ENCODE measurements at places on chromosomes 3 and 15. TPM values are rescaled to one million over a fixed set of nuclear protein-coding genes. Genes with fewer than 3 reads are reported as not detected.

IL5RA gene
- 0.51 TPM for total RNA-seq

DNA sequence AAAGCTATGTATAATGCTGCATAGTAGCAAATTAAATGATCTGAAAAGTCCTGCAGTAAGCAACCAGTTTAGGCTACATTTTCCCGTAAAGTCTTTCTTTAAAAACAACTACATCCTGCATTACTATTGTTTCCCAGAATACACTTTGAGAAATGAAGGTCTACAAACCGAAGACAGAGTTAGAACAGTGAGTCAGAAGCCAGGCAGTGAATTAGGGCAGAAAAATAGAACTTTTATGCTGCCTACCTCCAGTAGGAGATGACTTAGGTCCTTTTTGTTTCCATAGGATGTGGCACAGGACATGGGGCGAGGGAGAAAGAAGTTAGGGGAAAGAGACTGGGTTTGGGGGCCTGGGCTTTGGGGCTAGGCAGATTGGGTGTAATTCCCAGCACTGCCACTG lies 127.3 kb downstream of the PPM1L start:
- no peak for DNase-seq
- H3K4me1 ChIP-seq = peaks cover 10% of the 10 kb centered on the region
- no peaks in the 10 kb centered on the region for H3K27me3 ChIP-seq
- H3K4me3 ChIP-seq = no peak overlapping the region
- no peaks in the 10 kb centered on the region for H3K36me3 ChIP-seq

DNA sequence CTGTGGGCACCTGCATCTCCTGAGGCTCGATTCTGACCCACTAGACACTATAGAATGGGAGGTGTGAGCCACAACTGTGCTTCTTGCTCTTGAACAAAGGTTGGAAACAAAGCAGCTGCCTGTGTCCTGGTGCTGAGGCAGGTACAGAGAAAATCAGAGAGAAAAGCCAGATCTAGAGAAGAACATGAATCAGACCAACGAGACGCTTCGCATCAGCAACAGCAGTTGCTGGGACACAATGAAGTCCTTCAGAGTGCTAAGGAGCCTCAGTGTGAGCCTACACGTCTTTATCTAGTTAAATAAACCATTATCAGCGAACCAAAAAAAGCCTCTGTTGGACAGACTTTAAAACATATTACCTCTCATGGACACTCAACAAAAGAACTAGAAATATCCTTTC lies 86.3 kb upstream of the MEX3B start:
- H3K36me3 ChIP-seq = peaks cover 12% of the 10 kb centered on the region
- no peak for DNase-seq
- no peaks in the 10 kb centered on the region for H3K27me3 ChIP-seq
- no peak overlapping the region for H3K27ac ChIP-seq
- no peaks in the 10 kb centered on the region for H3K4me1 ChIP-seq

- H3K4me3 ChIP-seq = no peak overlapping the region
- H3K4me1 ChIP-seq = peaks cover 22% of the 10 kb centered on the region
- H3K36me3 ChIP-seq = no peaks in the 10 kb centered on the region
- H3K27ac ChIP-seq = no peak overlapping the region
- DNase-seq = no peak
Observed at GRCh38 chr15:58918239-58918638, 15.2 kb downstream of the SLTM start.

GRCh38 chr3:193559100-193559499 lies 4.4 kb upstream of the ATP13A4 start:
- H3K27ac ChIP-seq = no peak overlapping the region
- peaks cover 3% of the 10 kb centered on the region for H3K4me1 ChIP-seq
- no peak for DNase-seq
- H3K36me3 ChIP-seq = no peaks in the 10 kb centered on the region

- DNase-seq = no peak
- H3K4me1 ChIP-seq = peaks cover 17% of the 10 kb centered on the region
- no peak overlapping the region for H3K4me3 ChIP-seq
- H3K36me3 ChIP-seq = no peaks in the 10 kb centered on the region
Observed at GRCh38 chr3:195597848-195598247, 14.1 kb upstream of the APOD start.

DNA sequence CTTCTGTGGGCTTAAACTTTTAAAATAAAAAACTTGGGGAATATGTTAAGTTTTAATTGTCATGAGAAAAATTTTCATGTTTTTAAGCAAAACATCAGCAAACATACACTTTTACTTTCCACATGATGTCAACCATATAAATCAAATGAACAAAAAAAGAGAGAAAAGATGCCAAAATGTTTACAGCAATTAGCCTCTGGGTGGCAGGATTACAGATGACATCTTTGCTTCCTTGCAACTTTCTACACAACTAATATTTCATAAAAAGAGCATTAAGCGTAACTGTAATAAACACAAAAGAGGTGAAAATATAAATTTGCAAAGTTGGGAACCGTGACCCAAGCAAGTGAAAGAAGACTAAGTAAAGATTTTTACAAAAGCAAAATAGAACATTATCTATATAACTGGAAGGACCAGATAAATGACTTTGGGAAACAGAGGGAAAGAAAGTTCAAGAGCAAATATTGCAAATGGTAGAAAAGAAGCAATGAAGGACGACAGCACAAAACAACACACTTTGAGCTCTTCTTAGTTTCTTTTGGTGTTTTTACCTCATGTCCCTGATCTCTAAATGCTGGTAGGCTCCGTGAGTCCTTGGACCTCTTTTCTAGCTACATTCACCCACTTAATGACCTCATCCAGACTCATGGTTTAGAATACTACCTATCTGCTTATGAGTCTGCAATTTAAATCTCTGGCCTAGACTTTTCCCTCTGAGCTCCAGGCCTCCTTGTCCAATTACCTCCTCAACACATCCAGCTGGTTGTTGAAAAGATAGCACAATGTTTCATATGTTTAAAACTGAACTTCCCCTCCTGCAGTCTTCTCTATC lies 9.4 kb downstream of the TP53BP1 start:
- no peak overlapping the region for H3K27ac ChIP-seq
- DNase-seq = no peak
- H3K27me3 ChIP-seq = no peaks in the 10 kb centered on the region
- no peak overlapping the region for H3K4me3 ChIP-seq
- H3K36me3 ChIP-seq = peaks cover 28% of the 10 kb centered on the region

GRCh38 chr3:189967254-189967865 lies 153.3 kb downstream of the P3H2 start:
- no peak overlapping the region for H3K27ac ChIP-seq
- no peaks in the 10 kb centered on the region for H3K27me3 ChIP-seq
- no peaks in the 10 kb centered on the region for H3K4me1 ChIP-seq
- H3K4me3 ChIP-seq = no peak overlapping the region
- H3K36me3 ChIP-seq = no peaks in the 10 kb centered on the region
- DNase-seq = no peak

DNA sequence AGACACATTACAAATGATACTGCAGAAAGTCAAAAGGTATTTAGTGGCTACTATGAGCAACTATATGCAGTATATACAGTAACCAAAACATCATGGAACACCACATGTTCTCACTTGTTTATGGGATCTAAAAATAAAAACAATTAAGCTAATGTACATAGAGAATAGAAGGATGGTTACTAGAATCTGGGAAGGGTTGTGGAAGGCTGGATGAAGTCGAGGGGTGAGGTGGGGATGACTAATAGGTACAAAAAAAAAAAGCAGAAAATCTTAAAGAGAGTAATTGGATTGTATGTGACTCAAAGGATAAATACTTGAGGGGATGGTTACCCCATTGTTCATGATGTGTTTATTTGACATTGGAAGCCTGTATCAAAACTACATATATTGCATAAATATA lies 848.8 kb upstream of the GBE1 start:
- no peaks in the 10 kb centered on the region for H3K4me1 ChIP-seq
- H3K36me3 ChIP-seq = no peaks in the 10 kb centered on the region
- no peaks in the 10 kb centered on the region for H3K27me3 ChIP-seq

- DNase-seq = no peak
- no peaks in the 10 kb centered on the region for H3K27me3 ChIP-seq
- H3K36me3 ChIP-seq = no peaks in the 10 kb centered on the region
- H3K4me3 ChIP-seq = no peak overlapping the region
Observed at GRCh38 chr3:17552351-17552750, 190.1 kb downstream of the TBC1D5 start.

- no peaks in the 10 kb centered on the region for H3K36me3 ChIP-seq
- no peak overlapping the region for H3K4me3 ChIP-seq
- no peak for DNase-seq
- H3K4me1 ChIP-seq = no peaks in the 10 kb centered on the region
- no peak overlapping the region for H3K27ac ChIP-seq
Observed at GRCh38 chr3:196012481-196012880, 69.4 kb downstream of the TFRC start.

GRCh38 chr3:182807061-182807460 lies 13.8 kb downstream of the ATP11B start:
- no peak overlapping the region for H3K4me3 ChIP-seq
- no peak for DNase-seq
- no peaks in the 10 kb centered on the region for H3K36me3 ChIP-seq
- H3K27ac ChIP-seq = no peak overlapping the region
- H3K4me1 ChIP-seq = no peaks in the 10 kb centered on the region

GRCh38 chr15:69194854-69195253 lies 34.4 kb downstream of the GLCE start:
- no peaks in the 10 kb centered on the region for H3K36me3 ChIP-seq
- H3K4me3 ChIP-seq = no peak overlapping the region
- no peaks in the 10 kb centered on the region for H3K4me1 ChIP-seq
- no peak for DNase-seq
- no peaks in the 10 kb centered on the region for H3K27me3 ChIP-seq

DNA sequence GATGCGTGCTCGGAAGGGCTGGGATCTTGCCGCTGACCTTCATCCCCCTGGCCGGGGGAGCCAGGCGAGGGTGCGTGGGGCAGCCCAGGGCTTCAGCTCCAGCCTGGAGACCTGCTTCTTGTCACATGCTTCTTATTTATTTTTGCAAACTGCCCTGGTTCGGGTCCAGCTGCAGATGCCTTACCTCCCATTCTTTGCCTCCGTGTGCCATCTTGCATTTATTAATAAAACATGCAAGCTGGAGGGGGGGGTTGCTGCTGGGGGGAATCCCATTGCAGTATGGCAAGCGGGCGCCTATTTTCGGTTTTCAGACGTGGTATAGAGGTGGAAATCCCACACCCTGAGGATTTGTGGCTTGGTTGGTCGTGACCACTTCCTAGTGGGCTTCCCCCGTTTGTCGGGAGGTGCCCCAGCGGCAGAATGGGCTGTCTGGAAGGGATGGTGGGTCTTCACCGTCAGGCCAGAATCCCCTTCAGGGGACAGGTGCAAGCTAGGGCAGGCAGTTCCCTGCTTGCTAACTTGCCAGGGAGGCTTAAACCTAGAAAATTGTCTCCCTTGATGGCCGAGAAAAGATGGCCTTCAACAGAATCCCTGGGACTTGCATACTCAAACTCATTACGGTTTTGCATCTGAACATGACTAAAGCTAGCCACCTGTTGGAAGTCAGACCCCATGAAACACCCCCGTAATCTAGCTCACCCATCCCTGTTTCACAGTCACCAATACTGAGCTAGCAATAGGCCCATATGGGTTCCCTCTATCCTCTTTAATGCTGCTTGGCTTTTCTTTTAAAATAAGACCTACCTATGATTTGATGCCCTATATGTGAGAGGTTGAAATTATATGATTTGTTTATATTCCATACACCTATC lies 569 bp downstream of the TMEM266 start:
- H3K27ac ChIP-seq = no peak overlapping the region
- H3K4me1 ChIP-seq = no peaks in the 10 kb centered on the region
- no peaks in the 10 kb centered on the region for H3K36me3 ChIP-seq
- peak overlapping the region; percentile 63 for H3K4me3 ChIP-seq
- DNase-seq = no peak

DNA sequence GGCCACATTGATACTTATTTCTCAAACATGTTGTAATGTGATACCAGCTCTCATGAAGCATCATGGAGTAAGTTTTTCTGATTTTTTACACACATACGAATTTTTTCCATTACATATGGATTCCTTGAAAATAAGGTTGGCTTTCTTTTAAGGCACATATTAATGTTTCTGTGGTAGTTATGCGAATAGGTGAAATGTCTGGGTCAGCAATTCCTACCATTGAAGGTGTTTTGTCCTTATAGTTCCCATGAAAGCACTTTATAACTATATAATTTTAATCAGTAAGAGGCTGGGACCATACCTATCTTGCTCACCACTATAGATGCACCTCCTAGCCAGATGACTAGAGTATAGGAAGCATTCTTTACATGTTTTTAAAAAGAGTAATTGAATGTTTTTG lies 33.0 kb downstream of the PHLDB2 start:
- H3K4me3 ChIP-seq = no peak overlapping the region
- H3K27ac ChIP-seq = no peak overlapping the region
- H3K27me3 ChIP-seq = no peaks in the 10 kb centered on the region

- no peak overlapping the region for H3K4me3 ChIP-seq
- H3K27me3 ChIP-seq = no peaks in the 10 kb centered on the region
- H3K4me1 ChIP-seq = no peaks in the 10 kb centered on the region
- no peak overlapping the region for H3K27ac ChIP-seq
Observed at GRCh38 chr3:80564391-80564790, 796.6 kb upstream of the ROBO1 start.

- H3K4me1 ChIP-seq = peaks cover 62% of the 10 kb centered on the region
- peaks cover 39% of the 10 kb centered on the region for H3K36me3 ChIP-seq
- no peaks in the 10 kb centered on the region for H3K27me3 ChIP-seq
- peak overlapping the region; percentile 57 for H3K4me3 ChIP-seq
Observed at GRCh38 chr3:48465531-48466378, 19.2 kb downstream of the ATRIP start.

DNA sequence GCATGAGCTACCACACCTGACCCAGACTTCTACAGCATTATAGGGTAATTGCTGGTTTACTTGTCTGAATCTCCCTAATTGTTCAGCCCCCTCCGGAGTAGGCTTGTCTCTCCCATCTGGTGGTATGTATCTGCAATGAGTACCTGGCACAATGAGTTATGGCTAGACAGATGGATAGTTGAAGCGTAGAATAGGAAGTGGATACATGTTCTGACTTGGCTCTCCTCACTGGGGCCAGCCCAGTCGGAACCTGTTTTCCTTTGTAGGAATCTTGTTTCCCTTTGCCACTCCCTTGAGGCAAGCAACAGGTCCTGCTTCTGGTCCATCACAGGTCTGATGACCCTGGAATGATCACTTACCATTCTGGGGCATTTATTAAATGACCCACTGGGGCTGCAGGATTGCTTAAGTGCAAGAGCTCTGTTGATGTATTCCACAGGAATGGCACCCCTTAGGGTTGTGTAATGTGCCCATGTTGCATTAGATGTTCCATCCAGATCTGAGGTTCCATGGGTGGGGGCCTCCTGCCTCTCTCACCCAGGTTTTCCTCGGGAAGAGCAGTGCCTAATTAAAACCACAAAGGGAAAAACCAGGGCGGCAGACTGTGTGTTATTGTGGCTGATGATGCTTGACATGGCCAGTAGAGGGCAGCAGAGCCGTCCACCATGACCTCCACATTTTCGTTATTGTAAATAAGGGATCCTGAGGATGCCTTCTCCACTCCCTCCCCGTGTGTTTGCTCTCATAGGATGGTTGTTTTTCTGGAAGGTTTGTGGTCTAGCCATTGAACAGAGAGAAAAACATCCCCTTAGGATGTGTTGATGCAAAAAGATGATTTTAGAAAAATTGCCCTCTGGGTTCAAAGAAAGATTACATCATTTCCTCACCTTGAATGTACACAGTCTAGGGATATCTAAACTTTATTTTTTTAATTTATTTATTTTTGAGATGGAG lies 58.0 kb downstream of the CMTM8 start:
- H3K4me3 ChIP-seq = no peak overlapping the region
- no peaks in the 10 kb centered on the region for H3K4me1 ChIP-seq
- DNase-seq = peak; percentile 71
- H3K36me3 ChIP-seq = no peaks in the 10 kb centered on the region
- no peak overlapping the region for H3K27ac ChIP-seq

All from right atrium auricular region (tissue), 2 donors.